ENCODE measurements at places on chromosomes 1 and 21. TPM values are rescaled to one million over a fixed set of nuclear protein-coding genes. Genes with fewer than 3 reads are reported as not detected.

VWA5B1 gene
- total RNA-seq, result not detected

EXO1 gene
- 1.7 TPM for total RNA-seq

KCNH1 gene
- not detected for total RNA-seq

AMY2A gene
- not detected for total RNA-seq

OR2T35 gene
- not detected for total RNA-seq

FASLG gene
- total RNA-seq, result not detected
